ENCODE measurements at places on chromosomes 2 and 18. TPM values are rescaled to one million over a fixed set of nuclear protein-coding genes. Genes with fewer than 3 reads are reported as not detected.

The GAREM2 gene
- total RNA-seq = 0.89 TPM

The REG3A gene
- total RNA-seq = not detected

The FSIP2 gene
- total RNA-seq = under 0.01 TPM

The MATN3 gene
- 3.5 TPM for total RNA-seq

The DTNA gene
- total RNA-seq = 9.0 TPM

The WDPCP gene
- total RNA-seq = 1.9 TPM

The RASGRP3 gene
- 4.8 TPM for total RNA-seq

The IL1F10 gene
- not detected for total RNA-seq

The OTOF gene
- total RNA-seq = not detected

The ATOH8 gene
- 7.4 TPM for total RNA-seq

All from myometrial cell (primary cell).